Sigmoid colon (tissue), 7 donors: ENCODE measurements at places on chromosomes 2 and 18. TPM values are rescaled to one million over a fixed set of nuclear protein-coding genes. Genes with fewer than 3 reads are reported as not detected.

Gene HOXD4
- 5.3 TPM for total RNA-seq

Gene CCDC141
- 3.1 TPM for total RNA-seq

Gene HOXD10
- 19.3 TPM for total RNA-seq

Gene ACTR2
- 84.4 TPM for total RNA-seq

Gene SF3B1
- 300 TPM for total RNA-seq

Gene CYS1
- total RNA-seq = 8.9 TPM

Gene SLC38A11
- 2.5 TPM for total RNA-seq

Gene AOX1
- 59.6 TPM for total RNA-seq

Gene REG3G
- not detected for total RNA-seq

Gene CERS6
- 9.4 TPM for total RNA-seq

Gene DBI
- total RNA-seq = 54.0 TPM

Gene DLGAP1
- total RNA-seq = 2.6 TPM

Gene FSHR
- total RNA-seq = not detected

Gene CROCC2
- not detected for total RNA-seq

Gene VIL1
- 0.71 TPM for total RNA-seq

Gene TRIM43
- not detected for total RNA-seq

Gene ACYP2
- total RNA-seq = 25.3 TPM

Gene RNASEH1
- total RNA-seq = 25.3 TPM

Gene ALPI
- total RNA-seq = not detected

Gene SPHKAP
- total RNA-seq = 0.71 TPM

Gene SMYD5
- 7.8 TPM for total RNA-seq

Gene CYP26B1
- total RNA-seq = 2.5 TPM

Gene ITPRID2
- total RNA-seq = 129 TPM

Gene ABHD1
- not detected for total RNA-seq

Gene SERPINB11
- total RNA-seq = not detected

Gene REG1B
- not detected for total RNA-seq

Gene ARHGAP28
- total RNA-seq = 9.1 TPM

Gene CIB4
- not detected for total RNA-seq

Gene SLC25A12
- 55.1 TPM for total RNA-seq

Gene COL6A3
- 416 TPM for total RNA-seq

Gene MPP4
- not detected for total RNA-seq
